ENCODE measurements at places on chromosomes 13 and 19.

DNA sequence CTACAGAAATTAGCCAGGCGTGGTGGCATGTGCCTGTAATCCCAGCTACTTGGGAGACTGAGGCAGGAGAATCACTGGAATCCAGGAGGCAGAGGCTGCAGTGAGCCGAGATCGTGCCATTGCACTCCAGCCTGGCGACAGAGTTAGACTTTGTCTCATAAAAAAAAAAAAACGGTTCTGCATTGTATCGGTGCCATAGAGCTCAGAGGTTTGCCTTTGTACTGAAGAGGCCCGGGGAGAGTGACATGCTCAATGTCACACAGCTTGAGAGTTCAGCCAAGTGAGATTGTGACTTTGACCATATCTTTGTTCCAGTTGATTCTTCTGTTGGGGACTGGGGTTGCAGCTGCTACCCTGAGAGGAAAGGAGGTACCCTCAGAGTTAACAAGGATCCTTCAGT is 4.3 kb downstream of the HAUS8 start:
- DNase-seq: no peak

DNA sequence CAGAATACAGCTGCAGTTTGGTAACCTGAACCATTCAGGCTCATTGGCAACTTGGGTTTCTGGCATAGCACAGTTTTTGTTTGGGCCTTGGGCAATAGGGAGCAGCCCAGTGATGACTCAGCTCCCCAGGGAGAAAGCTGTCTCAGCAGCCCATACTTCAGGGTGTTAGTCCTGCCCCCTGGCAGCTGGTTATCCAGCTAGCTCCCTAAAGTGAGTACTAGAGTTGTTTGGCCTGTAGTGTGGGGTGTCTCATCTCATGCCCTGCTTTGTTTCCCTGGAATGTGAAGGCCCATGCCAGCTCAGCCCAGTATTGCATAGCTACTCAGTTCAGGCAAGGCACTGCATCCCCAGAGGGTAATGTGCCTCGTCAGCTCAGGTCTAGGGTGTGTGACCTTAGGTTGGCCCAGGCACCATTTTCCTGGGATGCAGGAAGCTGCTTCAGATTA is 18.2 kb upstream of the ZNF543 start:
- no peak for DNase-seq

DNA sequence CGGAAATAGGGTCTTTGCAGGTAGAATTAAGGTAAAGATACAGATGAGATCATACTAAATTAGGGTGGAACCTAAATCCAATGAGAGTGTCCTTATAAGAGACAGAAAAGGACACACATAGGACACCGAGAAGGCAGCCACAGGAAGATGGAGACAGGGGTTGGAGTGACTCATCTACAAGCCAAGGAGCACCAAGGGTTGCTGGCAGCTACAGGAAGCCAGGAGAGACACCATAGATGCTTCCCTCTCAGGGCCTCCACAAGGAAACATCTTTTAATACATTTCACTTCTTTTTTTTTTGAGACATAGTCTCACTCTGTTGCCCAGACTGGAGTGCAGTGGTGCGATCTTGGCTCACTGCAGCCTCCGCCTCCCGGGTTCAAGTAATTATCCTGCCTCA is 10.1 kb downstream of the TMEM143 start:
- DNase-seq: no peak

GRCh38 chr13:111913761-111914140 is 153.2 kb upstream of the SOX1 start:
- no peak for DNase-seq

DNA sequence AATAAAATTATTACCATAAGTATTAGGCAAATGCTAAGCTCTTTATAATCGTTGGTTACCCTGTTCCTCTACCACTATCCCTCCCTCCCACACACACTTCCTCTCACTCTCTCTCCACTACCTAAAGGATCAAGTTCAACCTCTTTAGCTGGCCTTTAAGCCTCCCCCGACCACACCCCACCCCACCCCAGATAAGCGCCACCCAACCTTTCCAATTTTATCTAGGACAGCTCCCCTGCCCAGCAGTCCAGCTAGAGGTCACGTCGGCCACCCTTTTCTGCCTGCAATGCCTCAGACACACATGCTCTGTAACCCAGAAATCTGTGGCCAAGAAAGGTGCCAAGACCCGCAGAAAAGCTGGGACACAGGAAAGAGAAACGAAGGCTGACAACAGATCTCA is 1.1 kb downstream of the LYPD4 start:
- no peak for DNase-seq

DNA sequence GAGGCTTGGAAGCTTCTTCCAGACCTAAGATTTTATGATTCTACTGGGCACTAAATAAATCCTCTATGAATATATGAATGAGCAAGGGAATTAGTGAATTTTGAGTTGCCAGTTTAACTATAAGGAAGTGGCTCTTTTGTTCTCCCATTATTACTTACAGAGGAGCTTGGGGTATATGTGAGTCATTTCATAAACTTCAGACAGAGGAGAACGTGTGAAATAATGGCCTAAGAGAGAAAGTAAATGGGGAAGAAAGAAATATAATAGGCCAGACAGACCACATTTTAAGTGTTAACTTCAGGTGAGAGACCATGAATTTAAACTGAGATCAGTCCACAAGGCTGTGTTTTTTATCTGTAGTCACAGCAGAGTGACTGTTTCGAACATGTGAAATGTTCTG is 570.9 kb downstream of the GPC6 start:
- no peak for DNase-seq

DNA sequence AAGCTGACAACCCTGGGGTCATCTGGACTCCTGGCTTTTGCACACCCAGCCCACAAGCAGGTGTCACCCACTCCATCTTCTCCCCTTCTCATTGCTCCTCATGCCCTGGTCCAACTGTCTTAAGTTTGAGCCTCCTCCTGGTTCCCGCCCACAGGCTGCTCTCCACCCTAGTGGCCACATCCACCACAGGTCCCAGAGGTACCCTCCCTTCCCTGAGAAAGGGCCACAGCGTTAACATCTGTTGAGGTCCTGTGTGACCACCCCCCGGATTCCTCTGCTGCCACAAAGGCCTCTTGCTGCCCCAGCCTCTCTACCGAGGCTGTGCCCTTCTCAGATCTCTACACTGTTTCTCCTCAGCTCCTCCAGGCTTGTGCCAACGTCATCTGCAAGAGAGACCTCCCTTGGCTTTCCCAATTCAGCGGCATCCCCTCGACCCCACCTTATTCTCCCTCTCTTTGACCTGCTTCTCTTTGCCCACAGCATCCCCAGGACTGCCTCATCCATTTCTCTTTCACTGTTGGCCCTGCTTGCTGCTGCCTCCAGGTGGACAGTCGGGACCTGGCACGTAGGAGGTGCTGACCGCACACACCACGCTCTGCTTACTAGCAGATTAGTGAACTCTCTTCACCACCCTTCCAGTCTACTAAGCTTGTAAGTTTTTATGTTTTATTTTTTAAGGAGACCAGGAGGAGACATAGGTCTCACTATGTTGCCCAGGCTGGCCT is 33.3 kb downstream of the SUGP2 start:
- DNase-seq: no peak

DNA sequence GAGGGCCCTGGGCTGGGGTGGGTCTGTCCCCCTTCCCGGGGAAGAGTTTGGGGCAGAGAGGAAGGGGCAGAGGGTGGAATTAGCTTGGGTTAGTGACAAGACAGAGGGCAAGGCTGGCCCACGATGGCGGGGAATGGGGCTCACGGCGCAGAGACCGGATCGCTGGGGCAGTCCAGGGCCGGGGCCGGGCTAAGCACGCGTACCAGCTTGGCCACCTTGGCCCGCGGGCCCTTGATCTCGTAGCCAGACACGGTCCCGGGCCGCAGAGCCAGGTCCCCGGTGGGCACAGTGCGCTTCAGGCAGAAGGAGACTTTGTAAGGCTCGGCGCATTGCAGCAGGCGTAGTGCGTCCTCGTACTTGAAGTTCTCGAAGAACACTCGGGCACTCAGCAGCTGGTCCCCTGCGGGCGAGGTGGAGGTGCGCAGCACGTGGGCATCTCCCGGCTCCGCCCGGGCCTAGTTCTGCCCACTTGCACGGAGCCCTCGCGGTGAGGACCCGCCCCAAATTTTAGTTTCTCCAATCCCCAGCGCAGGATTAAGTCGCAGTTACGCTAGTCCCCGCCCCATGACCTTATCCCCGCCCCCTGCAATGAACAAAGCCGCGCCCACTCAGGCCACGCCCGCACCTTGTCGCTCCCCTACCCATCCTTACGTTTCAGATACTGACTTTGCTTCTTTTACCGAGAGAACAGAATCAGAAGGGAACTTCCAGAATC is 8.6 kb upstream of the HIPK4 start:
- DNase-seq: no peak

DNA sequence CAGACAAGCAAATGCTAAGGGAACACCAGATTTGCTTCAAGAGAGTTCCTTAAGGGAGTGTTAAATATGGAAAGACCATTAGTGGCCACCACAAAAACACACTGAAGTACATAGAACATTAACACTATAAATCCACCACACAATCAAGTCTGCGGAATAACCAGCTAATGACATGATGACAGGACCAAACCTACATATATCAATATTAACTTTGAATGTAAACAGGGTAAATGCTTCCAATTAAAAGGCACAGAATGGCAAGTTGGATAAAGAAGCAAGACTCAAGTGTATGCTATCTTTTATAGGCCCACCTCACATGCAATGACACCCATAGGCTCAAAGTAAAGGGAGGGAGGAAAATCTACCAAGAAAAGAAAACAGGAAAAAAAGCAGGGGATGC is 291.3 kb downstream of the COG6 start:
- no peak for DNase-seq

GRCh38 chr19:19049406-19049805 is 14.4 kb upstream of the SLC25A42 start:
- DNase-seq: no peak

GRCh38 chr13:53126841-53127245 is 98.2 kb downstream of the OLFM4 start:
- DNase-seq: no peak

DNA sequence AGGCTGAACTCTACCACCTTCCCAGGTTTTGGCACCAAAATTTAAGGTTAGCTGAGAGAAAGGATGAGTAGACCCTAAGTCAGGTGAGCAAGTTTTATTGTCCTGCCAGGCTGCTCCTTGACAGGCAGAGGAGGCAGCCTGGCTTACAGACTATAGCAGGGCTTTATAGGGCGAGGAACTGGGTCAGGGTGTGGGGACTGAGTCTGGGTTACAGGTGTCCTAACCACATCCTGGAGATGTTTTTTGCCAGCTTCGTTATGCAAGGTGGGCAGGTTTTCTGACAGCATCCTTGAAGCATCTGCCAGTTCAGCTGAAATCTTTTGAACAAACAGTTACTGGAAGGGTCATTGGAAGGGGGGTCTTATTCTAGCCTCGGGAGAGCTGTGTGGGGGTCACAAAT is 905.7 kb upstream of the SLITRK5 start:
- no peak for DNase-seq

- DNase-seq: no peak
These were observed 108.7 kb upstream of the VSTM2B start for GRCh38 chr19:29417048-29417447.

DNA sequence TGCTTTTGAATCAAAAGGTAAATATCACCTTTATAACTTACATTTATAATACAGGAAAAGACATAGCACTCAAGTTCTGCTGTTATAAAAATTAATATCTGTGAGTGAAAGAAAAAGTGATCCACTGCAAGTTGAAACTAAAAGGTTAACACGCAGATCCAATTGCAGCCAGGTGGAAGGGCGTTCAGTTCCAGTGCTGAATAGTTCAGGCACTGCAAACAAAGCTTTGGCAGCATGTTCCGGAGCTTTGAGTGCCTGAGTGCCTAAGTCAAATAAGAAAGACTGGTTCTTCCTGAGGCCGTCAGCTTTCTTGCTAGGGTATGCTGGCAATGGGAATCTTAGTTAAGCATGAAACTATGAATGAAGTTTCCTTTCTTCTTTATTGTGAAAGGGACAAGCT is 200.3 kb downstream of the LMO7 start:
- DNase-seq: no peak

DNA sequence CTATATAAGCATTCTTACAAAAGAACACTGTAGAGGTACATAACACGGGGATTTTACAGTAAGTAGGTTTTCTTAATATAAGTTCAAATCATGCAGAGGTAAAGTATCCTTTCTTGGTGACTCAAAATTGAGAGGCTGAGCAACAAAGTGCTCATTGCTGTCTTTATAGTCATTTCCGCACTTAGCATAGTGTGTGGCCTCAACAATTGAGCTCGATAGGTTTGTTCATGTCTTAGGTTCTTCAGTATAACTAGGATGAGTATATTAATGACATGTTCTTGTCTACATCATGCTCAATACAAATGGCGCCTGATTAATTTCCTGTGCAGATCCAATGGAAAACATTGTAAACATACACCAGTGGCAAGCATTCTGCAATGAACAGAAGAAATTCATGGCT is 1.4 kb downstream of the WDFY2 start:
- no peak for DNase-seq

GRCh38 chr13:58625703-58626389 is 994.3 kb downstream of the PCDH17 start:
- no peak for DNase-seq

- DNase-seq: no peak
These were observed 756.1 kb downstream of the UQCRFS1 start for GRCh38 chr19:28456708-28457320.

GRCh38 chr13:69704311-69704710 is 403.3 kb upstream of the ATXN8OS start:
- DNase-seq: no peak

DNA sequence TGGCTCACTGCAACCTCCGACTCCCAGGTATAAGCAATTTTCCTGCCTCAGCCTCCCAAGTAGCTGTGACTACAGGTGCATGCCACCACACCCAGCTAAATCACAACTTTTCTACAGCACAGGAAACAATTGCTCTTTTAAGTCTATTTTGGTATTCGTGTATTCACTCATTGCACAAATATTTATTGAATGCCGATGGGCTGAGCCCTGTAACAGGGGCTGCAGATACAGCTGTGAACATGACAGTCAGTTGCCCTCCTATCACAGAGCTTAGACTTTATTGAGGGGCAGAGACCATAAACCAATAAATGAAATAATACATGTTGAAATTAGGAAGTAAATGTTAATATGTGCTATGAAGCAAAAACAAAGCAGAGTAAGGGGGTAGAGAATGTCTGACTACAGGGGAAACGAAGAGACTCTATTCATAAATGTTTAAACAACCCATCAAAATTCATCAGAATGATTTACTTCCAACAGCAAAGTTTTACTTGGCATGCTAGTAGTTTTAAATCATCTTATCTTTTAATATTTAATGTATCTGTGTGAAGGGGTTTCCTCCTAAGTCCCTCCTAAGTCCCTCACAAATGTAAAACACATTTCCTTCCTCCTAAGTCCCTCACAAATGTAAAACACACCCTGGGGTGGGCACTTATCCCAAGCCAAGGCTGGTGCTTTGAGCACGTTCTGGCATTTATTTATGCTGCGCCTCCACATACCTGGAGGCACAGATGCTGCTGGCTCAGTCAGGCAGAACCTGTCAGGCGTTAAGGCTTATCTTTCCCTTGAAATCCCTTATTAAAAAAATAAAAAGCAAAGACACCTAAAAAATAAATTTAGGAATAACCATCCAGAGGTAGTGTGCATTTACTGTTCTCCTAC is 140.8 kb downstream of the MIPEP start:
- no peak for DNase-seq

DNA sequence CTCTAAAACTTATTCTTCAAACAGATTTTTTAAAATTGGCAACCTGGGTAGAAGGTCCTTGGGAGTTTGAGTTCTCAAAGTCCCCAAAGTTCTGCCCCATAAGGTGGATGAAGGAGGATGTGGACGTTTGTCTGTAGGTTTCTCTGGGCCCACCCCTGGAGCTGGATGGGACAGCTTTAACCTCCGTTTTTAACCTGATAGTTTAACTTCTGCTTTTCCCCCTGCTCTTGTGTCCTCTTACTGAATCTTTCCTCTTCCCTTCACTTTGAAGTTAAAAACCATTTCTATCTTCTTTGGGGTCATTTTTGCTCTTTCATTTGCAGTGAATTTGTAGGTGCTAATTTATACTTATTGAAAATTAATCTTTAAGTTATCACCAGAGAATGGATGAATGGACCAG is 79.1 kb downstream of the ESD start:
- DNase-seq: no peak

Data from central memory CD8-positive, alpha-beta T cell (primary cell).